ENCODE measurements at places on chromosomes 7 and 10.

DNA sequence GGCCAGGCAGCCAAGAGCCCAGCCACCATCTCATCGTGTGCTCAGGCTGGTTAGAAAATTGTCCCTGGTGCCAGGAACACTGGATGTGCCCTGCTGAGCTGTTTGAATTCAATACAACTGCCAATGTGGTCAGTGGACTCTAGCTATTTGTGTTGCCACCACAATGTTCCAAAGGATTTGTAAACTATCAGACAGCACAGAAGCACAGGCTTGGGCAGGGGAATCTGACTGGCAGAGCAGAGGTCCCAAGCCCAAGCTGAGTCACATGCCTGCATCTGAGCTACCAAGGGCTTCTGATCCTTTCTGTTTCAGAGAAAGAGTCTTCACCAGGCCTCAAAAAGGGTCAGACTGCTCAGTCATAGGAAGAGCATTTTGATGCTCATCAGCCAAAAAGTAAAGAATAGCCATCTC is 232.1 kb upstream of the SEMA3C start:
- DNase-seq = no peak

DNA sequence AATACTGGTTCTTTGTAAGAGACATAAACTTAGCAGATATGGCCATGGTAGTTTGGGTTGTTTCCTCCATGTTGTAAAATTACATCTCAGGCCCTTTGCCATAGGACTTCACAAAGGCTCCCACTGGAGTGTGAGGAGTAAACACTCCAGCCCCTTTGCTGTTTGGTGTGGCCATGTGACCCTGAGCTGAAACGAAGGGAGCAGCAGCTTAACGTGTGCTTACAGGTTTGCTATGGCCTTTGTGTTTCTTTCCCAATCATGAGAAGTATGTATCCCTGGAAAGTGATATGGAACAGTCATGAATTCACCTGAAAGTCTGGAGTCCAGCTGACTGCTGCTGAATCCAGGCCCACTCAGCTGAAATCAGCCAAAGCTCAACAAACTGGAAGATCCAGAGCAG is 23.8 kb upstream of the SFTPA1 start:
- DNase-seq = no peak

DNA sequence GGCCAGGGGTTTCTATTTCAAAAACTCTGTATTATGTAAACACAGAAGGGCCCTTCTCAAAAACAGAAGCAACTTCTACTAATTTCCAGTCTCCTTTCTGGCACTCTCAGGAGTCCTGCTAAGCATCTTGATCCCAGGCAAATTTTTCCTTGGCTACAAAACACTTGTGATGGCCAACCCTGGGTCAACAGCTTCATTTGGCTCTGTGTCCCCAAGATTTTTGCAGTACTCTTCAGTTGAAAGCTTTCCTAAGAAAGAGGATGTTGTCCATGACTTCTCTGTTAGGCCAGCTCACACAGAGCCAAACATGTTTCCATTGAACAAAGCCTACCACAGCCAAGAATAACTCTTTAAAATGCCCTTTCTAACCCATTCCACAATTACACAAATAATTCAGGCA is 99.0 kb upstream of the EGR2 start:
- no peak for DNase-seq

GRCh38 chr10:132941640-132942051 is 724 bp downstream of the CFAP46 start:
- no peak for DNase-seq

GRCh38 chr7:50603287-50603686 is 38.1 kb upstream of the DDC start:
- DNase-seq = no peak

Data from suppressor macrophage treated with lipopolysaccharide for 1 hour (primary cell).